ENCODE measurements at places on chromosomes 1 and 21. TPM values are rescaled to one million over a fixed set of nuclear protein-coding genes. Genes with fewer than 3 reads are reported as not detected.

GRCh38 chr1:180229483-180230415, at the start of gene LHX4:
Gene LHX4, plus strand, starts transcription at chr1:180230264. Its CDS starts 266 bp downstream, at chr1:180230530.
- DNase-seq = peak; percentile 47

DNA sequence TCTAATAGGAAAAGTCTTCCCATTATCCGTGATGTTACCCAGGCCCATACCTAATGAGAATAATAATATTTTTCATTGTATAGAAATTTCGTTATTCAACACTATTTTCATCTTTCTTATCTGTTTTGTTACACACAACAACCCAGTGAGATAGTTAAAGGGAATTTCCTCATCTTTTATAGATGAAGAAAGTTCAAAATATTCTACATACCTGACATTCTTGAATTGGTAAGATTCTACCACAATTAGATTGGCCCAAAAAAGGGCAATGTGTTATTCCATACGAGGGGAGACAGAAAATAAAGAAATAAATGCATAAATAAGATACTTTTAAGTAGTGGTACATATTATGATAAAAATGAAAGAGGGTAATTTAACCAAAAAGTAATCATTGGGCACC, 405.5 kb upstream of the ADAMTS5 start:
- no peak for DNase-seq

- DNase-seq = peak; percentile 43
Observed at GRCh38 chr1:214404571-214405213, 123.7 kb downstream of the SMYD2 start.

- DNase-seq = no peak
Observed at GRCh38 chr1:45337630-45338325, 2.2 kb upstream of the TOE1 start.

DNA sequence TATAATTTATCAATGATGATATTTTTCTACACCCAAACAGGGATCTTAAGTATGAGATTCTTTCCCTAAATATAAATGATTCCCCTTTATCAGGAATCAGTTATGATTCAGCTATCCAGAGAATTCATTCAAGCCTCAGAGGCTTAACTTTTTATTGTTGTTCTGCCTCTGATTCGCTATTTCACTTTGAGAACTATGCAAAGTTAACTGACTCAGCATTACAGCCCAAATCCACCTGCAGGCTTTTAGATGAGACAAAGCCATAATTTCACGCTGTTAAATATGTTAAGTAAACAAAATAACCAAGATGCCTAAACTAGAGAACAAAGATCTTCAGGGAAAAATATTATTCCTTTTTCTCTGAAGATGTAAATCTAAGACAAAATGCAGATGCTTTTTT, 8.5 kb downstream of the SCYL3 start:
- no peak for DNase-seq

- DNase-seq = no peak
Observed at GRCh38 chr1:15384301-15384901, 25.3 kb upstream of the EFHD2 start.

DNA sequence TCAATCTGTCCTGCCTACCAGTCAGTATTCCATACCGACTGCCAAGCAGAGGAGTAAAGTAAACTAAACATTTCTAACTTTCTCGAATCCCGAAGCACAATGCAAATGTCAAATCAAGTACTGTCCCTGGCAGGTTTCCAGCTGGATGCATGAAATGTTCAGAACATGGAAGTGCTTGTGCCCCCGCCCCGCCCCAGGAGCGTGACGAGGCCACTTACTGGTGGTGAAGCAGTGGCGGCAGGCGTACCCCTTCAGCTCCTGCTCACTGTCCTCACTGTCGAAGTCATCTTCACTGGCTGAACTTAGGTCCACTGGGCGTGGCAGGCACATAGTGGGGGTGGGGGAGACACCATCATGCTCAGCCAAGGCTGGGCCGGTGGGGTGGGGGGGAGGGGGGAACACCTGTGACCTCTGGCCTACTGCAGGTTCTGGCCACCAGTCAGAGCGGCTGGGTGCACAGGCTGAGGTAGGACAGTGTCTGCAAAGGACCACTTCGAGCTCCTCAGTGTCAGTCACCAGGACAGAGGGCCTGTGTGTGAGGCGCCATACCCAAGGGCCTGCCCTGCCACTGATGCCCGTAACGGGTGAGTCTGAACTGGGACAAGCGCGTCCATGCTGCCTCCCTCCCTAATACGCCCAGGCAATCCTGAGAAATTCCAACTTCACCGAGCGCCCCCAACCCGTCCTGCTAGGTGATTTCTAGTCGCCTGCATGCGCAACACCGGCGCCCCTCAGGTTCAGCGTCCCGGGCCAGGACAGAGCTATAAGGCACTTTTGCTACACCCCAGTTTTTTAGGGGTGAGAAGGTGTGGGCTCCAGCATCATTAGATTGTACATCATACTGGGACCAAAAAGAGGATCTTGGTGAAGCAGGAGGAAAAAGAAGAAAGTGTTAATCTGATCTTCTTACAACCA, 46.9 kb downstream of the SLC45A1 start:
- peak; percentile 49 for DNase-seq

- DNase-seq = no peak
Observed at GRCh38 chr21:43334214-43334958, 92.5 kb downstream of the SIK1 start.

DNA sequence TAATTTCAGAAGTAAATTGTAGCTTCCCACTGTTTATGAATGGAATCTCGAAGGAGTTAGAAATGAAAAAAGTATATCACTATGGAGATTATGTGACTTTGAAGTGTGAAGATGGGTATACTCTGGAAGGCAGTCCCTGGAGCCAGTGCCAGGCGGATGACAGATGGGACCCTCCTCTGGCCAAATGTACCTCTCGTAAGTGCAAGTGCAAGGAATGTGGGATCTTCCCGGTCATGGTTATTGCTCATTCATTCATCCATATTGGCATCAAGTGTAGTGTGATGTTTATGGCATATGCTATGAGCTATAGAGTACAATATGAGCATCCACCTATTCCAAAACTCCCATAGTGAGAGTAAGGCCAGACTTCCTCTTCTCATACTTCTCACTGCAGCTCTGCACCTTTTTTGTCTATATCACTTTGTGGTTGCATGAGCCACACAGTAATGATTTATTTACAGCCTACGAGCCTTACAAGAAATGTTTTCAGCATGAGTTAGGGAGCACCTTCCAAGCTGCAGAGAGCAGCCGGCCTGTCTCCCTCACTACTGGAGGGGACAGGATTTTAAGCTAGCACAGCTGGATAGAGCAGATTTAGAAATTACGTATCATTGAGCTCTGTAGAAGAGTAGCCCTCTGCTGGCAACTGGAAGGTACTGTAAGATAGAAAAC, 24.9 kb upstream of the CR1L start:
- peak; percentile 49 for DNase-seq

- DNase-seq = peak; percentile 73
Observed at GRCh38 chr1:66489151-66489550, 44.8 kb upstream of the SGIP1 start.

DNA sequence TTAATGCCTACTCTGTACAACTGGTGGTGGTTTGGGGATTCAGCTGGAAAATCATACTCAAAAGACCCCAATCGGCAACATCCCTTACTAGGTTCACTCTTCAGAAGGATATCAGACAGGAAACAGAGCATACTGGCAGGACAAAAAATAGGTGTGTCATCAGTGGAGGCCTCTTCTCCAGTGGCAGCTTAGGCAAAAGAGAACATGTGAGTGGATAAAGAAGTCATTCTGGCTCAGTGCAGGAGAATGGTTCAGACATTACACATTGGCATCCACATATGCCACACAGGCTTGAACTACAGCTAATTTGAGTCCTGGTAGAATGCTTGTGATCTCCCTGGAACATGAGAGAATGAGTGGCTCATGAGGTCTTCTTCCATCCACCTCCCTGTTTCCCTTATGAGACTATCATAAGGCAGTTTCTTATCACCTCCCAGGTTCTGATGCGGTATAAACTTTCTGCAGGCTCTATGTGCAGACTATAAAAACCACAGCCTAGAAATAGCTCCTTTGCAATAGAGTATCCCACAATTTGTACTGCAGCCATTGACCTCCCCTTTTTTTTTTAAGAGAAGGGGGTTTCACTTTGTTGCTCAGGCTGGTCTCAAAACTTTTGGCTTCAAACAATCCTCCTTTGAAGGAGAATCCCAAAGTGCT, 24.7 kb downstream of the VAMP4 start:
- no peak for DNase-seq

GRCh38 chr1:39422614-39423013, 68.8 kb upstream of the BMP8A start:
- DNase-seq = no peak

- DNase-seq = peak; percentile 92
Observed at GRCh38 chr1:185439727-185440415, 122.8 kb upstream of the IVNS1ABP start.

GRCh38 chr1:222820171-222820712, 5.4 kb downstream of the DISP1 start:
- no peak for DNase-seq

The KRTAP13-2 gene
- not detected for total RNA-seq

The PADI1 gene
- not detected for total RNA-seq

The ANGPTL1 gene
- total RNA-seq = 0.22 TPM

The SIK1 gene
- 0.65 TPM for total RNA-seq

The BTBD8 gene
- total RNA-seq = 1.3 TPM

The TRIM58 gene
- under 0.01 TPM for total RNA-seq

The TAF5L gene
- 18.5 TPM for total RNA-seq

The TMEM82 gene
- not detected for total RNA-seq

The ETNK2 gene
- 6.9 TPM for total RNA-seq

The OR2T35 gene
- not detected for total RNA-seq

Measured in lung microvascular endothelial cell (primary cell).